ENCODE measurements at places on chromosomes 7 and 10.

DNA sequence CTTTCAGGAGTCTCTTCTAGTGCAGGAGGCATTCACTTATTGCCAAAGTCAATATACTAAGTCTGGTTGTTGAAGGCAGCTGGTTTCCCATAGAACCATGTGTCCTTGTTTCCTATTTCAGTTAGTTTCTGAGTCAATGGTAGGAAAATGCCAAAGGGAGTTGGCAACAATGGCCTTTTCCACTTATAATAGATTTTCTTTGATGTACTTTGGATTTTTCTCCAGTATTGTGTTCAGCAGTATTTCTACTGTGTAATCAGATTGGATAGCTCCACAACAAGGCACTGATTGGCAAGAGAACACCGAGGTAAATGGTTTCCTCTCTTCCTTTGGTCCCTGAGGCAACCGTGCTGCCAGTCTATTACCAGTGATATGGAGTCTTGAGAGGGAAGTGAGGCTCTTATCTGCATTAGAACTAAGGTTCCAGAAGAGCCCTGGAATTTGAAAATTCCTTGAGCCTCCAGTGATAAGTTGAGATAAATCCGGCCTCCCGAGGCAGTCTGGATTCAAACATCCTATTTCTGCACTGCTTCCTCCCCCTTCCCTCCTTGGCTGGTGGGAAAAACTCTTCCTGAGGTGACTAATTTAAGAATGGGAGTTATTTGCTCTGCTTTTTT lies 7.9 kb upstream of the SEPTIN7 start:
- DNase-seq, result no peak

DNA sequence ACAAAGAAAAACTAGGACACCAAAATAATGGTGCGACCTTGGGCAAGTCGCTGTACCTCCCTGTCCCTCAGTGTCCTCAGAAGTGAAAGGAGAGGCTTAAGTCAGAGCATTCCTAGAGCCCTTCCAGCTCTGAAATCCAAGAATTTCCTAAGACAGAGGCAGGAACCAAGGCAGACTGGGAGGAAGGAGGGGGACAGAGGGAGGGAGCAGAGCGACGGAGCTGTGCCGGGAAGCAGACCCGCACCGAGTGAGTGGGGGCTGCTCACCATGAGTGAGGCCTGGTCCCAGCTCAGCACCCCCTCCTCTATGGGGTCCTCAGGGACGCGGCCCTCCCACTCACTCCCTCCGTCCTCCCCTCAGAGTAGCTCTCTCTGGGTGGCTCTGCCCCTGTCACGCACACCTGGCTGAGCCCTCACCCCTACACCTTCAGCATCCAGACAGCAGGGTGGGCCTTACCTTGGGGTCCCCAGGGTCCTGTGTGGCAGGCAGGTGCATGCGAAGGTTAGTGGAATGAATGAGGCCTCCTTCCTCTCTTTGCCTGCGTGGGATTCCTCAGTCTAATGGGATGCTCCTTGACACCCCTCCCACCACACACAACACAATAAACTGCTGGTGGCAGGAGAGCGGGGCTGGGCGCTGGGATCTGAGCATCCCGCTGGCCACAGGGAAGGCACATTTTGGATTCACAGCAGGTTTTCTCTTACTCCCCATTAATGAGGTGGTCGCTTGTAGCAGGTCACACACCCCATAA lies 4.6 kb upstream of the SMARCD3 start:
- no peak for DNase-seq

- DNase-seq, result no peak
Observed at GRCh38 chr7:30155481-30155880, 20.7 kb downstream of the MTURN start.

- DNase-seq, result no peak
Observed at GRCh38 chr7:154804449-154804848, 198.5 kb downstream of the PAXIP1 start.

- no peak for DNase-seq
Observed at GRCh38 chr10:133115453-133115842, 27.7 kb downstream of the ADGRA1 start.

DNA sequence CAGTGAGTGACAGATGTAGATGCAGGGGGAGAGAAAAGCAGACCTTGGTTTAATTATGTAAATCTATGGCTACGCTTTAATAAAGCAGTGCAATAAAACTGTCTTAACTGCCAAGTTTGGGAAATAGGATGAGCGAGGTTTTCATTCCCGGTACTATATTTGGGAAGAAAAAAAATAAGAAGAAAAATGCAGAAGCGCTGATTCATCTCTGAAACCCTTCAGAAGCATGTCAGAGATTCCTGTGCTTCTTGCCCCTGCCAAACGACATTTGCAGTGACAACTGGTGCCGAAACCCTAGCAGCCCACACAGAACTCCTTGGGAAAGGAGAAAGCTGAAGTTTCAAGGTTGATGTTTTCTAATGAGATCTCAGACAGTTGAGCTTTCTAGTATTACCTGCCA lies 380.7 kb downstream of the REEP3 start:
- no peak for DNase-seq

DNA sequence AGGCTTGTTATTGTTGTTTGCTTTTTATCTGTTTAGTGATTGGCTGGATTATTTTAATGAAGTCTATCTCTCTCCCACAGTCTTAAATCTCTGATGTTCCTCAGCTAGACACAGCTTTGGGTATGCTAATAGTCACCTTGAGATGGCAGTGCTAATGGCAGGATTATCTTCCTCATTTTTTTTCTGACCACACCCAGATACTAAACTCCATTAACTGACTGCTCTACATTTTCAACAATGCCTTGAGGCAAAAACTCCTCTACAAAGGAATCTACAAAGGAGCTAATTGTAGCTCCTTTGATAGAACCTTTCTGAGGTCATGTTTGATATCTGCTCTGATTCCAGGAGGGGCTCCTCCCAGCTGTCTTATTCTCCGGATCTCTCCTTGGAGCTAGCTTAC lies 122.6 kb downstream of the HBP1 start:
- no peak for DNase-seq

- no peak for DNase-seq
Observed at GRCh38 chr7:25228386-25228785, at the start of gene NPVF. NPVF (minus strand) TSS chr7:25228486; CDS start chr7:25228439, 47 bp downstream.

- DNase-seq, result peak; percentile 94
Observed at GRCh38 chr10:58919927-58920654, 256.4 kb upstream of the PHYHIPL start.

- DNase-seq, result no peak
Observed at GRCh38 chr7:74404741-74405140, 49.0 kb upstream of the GTF2IRD1 start.

GRCh38 chr7:42868480-42868879 lies 43.4 kb downstream of the C7orf25 start:
- no peak for DNase-seq

DNA sequence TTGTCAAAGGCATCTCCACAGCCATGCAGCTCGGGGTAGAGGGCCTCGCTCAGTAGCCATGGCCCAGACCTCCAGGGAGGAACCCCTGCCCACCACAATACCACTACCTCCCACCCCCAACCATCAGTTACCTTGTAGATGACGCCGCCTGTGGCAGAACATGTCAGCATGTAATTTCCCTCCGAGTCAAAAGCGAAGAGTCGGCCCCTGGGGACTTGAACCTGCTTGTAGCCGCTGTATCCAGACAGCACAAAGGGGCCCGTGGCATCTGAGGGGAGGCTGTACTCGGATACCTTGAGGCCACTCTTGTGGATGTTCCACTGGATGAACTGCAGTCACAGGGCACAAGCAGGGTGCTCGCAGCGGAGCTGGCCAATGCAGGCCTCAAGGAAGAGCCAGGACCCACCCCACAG lies 16.3 kb upstream of the CYREN start:
- DNase-seq, result no peak

GRCh38 chr7:146285418-146285817 lies 168.8 kb downstream of the CNTNAP2 start:
- no peak for DNase-seq

- DNase-seq, result peak; percentile 71
Observed at GRCh38 chr7:100469227-100470044, 5.4 kb upstream of the SPACDR start.

DNA sequence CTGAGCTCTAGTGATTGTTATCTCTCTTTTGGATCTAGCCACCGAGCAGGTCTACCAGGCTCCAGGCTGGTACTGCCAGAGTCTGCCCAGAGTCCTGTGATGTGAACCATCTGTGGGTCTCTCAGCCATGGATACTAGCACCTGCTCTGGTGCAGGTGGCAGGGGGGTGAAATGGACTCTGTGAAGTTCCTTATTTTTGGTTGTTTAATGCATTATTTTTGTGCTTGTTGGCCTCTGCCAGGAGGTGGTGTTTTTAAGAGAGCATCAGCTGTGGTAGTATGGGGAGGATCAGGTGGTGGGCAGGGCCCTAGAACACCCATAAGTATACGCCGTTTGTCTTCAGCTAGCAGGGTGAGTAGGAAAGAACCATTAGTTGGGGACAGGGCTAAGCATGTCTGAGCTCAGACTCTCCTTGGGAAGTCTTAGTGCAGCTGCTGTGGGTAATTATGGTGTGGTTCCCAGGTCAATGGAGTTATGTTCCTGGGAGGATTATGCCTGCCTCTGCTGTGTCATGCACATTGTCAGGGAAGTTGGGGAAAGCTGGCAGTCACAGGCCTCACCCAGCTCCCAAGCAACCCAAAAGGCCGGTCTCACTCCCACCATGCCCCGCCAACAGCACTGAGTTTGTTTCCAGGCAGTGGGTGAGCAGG lies 81.8 kb downstream of the NPSR1 start:
- no peak for DNase-seq

- no peak for DNase-seq
Observed at GRCh38 chr10:79222186-79222585, 125.1 kb upstream of the PPIF start.

DNA sequence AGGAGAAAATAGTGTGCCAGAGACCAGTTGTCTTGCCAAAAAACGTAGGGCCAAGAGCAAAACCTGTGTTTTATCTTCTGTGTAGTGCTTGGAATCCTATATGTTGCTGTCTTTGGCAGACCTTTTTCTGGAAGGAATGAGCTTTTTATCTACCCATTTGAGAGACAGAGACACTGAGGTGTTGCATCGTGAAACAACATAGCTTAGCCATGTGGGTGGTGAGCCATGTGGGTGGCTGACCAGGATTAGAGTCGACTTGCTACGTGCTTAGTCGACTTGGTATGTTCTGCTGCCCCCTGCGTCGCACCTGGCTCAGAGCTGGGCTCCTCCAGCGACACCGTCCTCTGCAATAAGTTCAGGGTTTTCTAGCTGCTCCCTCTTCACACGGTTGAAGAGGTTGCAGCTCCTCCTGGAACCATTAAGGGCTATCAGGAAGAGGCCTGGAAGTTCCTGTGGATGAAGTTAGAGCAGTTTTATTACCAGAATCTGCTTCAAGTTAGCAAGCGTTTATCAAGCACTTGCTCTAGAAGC lies 175.8 kb downstream of the SH2D4B start:
- DNase-seq, result no peak

DNA sequence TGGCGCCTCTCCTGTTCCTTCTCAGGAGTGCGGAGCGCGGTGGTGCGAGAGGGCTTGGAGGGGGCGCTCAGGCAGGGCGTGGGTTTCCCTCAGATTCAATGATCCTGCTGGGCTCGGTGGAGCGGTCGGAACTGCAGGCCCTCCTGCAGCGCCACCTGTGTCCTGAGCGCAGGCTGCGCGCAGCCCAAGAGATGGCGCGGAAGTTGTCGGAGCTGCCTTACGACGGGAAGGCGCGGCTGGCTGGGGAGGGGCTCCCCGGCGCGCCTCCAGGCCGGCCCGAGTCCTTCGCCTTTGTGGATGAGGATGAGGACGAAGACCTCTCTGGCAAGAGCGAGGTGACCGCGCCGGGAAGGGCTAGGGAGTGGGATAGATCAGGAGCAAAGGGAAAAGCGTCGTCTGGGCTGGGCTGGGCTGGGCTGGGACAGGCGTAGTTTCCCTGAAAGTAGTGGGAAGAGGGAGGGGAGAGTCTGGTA lies 17.0 kb downstream of the FAM131B start:
- DNase-seq, result peak; percentile 52

- no peak for DNase-seq
Observed at GRCh38 chr10:33302208-33302829, 32.1 kb downstream of the NRP1 start.

- DNase-seq, result no peak
Observed at GRCh38 chr7:104933521-104933988, 80.5 kb upstream of the KMT2E start.

DNA sequence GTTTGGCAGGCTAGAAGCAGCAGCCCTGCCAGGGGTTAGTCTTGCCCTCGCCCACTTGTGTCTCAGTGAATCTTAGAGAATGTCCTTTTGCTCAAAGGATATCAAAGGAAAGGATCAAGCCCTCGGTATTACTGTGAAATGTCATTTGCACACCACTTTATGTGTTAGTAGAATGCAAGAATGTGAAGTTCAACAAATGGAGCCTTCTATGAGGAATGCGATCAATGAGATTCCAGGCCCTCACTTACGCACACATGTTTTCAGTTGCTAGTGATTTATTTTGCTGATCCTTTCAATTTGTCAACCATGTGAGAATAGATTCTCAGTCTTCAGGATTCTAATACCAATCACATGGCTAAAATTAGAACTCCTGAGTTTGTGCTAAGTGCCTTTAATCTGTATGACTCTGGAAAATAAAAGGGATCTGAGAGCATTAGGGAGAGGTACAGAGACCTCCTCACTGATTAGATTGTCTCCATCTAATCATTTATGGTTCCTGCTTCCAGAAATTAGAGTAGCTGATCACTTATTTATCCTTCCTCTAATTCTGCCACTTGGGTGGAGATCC lies 123.0 kb upstream of the SP4 start:
- no peak for DNase-seq

DNA sequence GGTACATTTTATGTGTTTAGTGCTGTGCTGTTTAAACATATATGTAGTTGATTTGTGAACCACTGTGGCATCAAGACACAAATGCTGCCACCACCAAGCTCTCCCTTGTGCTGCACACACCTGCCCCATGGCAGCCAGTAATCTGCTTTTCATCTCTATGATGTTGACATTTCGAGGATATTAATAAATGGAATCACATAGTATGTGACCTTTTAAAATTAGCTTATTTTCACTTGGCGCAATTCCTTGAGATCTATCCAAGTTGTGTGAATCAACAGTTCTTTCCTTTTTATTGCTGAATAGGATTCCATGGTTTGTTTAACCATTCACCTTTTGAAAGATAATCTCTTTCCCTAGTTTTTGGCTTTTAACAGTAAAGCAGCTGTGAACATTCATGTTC lies 73.1 kb downstream of the BMPR1A start:
- DNase-seq, result no peak

- no peak for DNase-seq
Observed at GRCh38 chr10:1874533-1874932, 137.2 kb upstream of the ADARB2 start.

- no peak for DNase-seq
Observed at GRCh38 chr10:103742824-103743223, 112.6 kb downstream of the SH3PXD2A start.

GRCh38 chr10:60566096-60566495 lies 176.4 kb upstream of the ANK3 start:
- DNase-seq, result no peak

GRCh38 chr7:35241884-35242283 lies 12.0 kb downstream of the TBX20 start:
- peak; percentile 50 for DNase-seq

- DNase-seq, result no peak
Observed at GRCh38 chr10:46226232-46226631, 60.6 kb upstream of the ANTXRL start.

GRCh38 chr7:151062399-151063211 lies 3.2 kb downstream of the SLC4A2 start:
- peak; percentile 97 for DNase-seq

GRCh38 chr10:5291501-5292195 lies 73.1 kb upstream of the UCN3 start:
- DNase-seq, result peak; percentile 69
